ENCODE measurements at places on chromosomes 2 and 18.

- DNase-seq: no peak
Measured at GRCh38 chr2:117832332-117832731, 17.8 kb downstream of the DDX18 start.

- no peak for DNase-seq
Measured at GRCh38 chr2:56133441-56133840, 50.3 kb upstream of the CCDC85A start.

- no peak for DNase-seq
Measured at GRCh38 chr2:21910832-21911507, 787.2 kb downstream of the TDRD15 start.

DNA sequence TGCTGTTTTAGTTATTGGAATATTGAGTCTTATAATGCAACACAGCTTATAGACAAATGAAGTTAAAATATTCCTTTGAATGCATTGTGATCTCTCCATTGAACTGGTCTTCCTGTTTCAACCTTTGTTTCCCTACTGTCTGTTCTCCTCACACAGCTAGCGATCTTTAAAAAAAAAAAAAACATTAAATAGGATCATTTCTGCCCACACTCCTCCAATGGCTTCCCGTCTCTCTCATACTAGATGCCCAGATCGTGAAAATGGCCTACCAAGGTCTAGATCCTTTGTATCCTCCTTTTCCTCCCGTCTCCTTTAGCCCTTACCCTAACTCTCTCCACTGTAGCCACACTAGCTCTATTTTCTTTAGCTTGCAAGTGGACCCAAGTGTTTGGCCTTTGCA lies 2.4 kb downstream of the FAM171B start:
- no peak for DNase-seq

GRCh38 chr18:13551305-13551603 lies 175.1 kb downstream of the FAM210A start:
- DNase-seq: no peak

DNA sequence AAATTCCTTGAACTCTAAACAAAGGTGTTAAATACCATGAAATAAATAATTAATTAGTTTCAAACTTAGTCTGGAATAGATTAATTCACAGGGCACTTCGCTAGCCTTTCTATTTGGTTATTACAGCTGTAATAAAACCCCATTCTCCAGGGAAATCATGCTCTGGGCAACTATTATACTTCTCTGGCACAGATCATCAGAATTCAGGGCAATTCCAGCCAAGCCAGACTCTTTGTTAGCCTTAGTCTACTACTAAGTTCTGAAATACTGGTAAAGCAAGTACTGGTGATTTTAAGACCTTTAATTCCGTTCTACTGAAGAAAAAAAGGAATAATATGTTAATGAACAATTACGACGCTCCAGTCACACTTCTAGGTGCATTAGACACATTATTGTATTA lies 123.4 kb upstream of the PDE1A start:
- DNase-seq: no peak
